ENCODE measurements at places on chromosomes 4 and X.

DNA sequence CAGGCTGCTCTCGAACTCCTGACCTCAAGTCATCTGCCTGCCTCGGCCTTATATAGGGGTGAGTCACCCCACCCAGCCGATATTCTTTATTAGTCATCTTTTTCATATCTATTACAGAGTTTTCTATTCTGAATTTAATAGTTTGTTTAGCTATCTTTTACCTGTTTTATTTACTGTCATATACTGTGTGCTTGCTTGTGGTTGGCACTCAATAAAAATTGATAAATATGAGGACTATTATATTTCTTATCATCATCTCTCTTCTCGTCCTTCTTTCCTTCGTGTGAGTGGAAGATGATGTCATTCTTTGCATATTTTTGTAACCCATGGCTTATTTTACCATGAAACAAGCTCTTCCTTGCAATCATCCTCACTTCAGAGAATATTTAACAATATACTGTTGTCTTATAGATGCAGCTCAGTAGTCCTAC, 265.5 kb downstream of the ARHGAP24 start:
- DNase-seq, result no peak

DNA sequence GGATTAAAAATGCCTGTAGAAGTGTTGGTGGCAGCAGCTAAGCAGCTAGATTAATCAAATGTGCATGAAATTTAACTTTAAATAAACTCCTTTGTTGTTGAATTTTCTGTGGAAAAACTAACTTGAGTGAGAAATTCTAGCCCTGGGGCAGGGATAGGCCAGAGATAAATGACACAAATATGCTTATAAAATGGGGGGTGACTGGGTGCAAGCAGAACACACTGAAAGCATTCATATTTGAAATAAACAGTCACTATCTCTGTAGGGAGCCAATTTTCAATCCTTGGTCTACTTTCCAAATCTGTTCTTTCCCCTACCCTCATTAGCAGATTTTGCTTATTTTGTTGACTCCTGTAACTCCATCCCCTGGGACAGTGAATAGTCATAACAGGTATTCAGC, 47.9 kb downstream of the RBPJ start:
- no peak for DNase-seq

DNA sequence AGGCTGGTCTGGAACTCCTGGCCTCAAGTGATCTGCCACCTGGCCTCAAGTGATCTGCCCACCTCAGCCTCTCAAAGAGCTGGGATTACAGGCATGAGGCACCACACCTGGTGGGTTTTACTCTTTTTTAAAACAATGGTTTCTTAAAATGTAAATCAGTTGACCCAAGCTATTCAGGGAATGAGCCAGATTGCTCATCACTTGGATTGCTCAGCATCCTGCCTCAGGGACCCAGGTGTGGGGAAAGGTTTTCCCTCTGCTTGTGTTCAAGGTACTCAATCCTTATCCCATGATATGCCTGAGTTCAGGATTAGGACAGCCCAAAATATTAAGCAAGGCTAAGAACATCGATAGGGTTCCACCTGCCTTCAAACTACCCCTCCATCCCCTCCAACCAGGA, 67.4 kb downstream of the CHRNA9 start:
- DNase-seq, result no peak

- no peak for DNase-seq
These were observed 38.2 kb downstream of the FHL1 start for GRCh38 chrX:136185401-136186022.

- no peak for DNase-seq
These were observed 4.0 kb downstream of the ING2 start for GRCh38 chr4:183508697-183509335.

- no peak for DNase-seq
These were observed 30.3 kb downstream of the CCKAR start for GRCh38 chr4:26459756-26460530.

GRCh38 chr4:182258441-182259000, 15.3 kb downstream of the TENM3 start:
- DNase-seq, result no peak

GRCh38 chr4:101958547-101958946, 168.0 kb downstream of the BANK1 start:
- DNase-seq, result peak; percentile 80

GRCh38 chrX:134653835-134654234, 4.4 kb downstream of the PLAC1 start:
- no peak for DNase-seq

DNA sequence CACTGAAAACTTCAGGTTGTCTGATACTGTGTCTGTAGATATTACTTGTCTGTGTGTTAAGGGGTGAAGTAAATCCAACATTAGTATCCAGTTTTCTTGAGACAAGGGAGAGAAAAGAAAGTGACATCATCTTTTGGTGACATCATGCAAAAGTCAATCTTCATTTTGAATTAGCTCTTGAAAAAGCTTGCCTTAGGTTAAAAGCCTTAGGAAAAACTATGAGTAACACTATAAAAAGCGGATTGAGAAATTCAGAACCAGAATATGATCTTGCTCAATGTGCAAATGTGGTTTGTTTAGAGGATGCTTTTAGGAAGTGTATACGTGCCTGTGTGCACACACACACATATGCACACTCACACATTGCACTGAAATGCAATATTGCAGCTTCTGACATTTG, 345.8 kb upstream of the CASK start:
- no peak for DNase-seq

- no peak for DNase-seq
These were observed 171.2 kb upstream of the RPL34 start for GRCh38 chr4:108449129-108449528.

- DNase-seq, result no peak
These were observed 1638.8 kb upstream of the PCDH7 start for GRCh38 chr4:29081234-29081955.

- DNase-seq, result no peak
These were observed 28.2 kb upstream of the MID1 start for GRCh38 chrX:10648614-10649013.

- no peak for DNase-seq
These were observed 160.0 kb upstream of the SPRY1 start for GRCh38 chr4:123236606-123237005.

DNA sequence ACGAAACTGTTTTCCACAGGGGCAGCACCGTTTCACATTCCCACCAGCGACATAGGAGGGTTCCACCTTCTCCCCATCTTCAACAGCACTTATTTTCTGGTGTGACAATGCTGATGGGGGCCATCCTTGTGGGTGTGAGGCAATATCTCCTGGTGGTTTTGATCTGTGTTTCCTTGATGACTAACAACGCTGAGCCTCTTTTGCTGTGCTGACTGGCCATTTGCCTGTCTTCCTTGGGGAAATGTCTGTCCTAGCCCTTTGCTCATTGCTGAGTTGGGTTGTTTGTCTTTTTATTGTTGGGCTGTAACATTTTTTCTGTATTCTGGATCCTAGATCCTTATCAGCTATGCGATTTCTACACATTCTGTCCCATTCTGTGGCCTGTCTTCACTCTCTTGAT, 33.7 kb downstream of the ATP2B3 start:
- no peak for DNase-seq

DNA sequence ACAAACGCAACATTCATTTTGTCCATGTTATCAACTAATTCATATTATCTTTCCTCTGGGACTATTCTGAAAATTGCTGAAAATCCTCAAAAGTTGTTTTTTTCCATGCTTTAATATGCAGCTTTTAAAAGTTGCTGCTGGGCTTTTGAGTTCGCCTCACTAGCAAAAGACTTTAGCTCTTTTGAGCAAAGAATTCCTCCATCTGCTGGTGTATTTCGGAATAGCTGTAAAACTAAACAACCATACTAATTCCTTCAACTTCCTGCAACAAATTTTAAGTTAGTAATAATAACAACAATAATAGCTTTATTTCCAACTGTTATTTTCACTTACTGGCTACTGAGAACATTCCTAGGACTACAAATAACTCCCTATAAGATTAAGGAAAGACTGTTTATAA, 124.5 kb upstream of the PLAC1 start:
- DNase-seq, result peak; percentile 0

GRCh38 chr4:151530230-151530629, 121.3 kb downstream of the FHIP1A start:
- no peak for DNase-seq

DNA sequence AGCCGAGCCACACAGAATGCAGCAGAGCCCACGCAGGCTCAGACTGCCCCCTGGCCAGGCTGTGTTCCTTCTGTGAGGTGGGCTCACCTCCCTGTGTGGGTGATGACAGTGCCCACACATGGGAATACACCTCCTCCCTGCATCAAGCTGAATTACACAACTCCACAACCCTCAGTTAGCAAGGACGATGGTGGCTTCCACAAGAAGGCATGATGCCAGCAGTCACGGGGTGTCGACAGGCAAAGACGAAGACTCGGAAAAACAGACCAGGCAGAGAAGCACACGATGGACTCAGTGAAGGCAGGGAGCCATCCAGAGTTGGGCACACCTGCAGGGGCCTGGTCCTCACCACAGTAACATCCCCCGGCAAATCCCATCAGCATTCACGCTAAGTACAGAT, 12.1 kb downstream of the LETM1 start:
- no peak for DNase-seq

DNA sequence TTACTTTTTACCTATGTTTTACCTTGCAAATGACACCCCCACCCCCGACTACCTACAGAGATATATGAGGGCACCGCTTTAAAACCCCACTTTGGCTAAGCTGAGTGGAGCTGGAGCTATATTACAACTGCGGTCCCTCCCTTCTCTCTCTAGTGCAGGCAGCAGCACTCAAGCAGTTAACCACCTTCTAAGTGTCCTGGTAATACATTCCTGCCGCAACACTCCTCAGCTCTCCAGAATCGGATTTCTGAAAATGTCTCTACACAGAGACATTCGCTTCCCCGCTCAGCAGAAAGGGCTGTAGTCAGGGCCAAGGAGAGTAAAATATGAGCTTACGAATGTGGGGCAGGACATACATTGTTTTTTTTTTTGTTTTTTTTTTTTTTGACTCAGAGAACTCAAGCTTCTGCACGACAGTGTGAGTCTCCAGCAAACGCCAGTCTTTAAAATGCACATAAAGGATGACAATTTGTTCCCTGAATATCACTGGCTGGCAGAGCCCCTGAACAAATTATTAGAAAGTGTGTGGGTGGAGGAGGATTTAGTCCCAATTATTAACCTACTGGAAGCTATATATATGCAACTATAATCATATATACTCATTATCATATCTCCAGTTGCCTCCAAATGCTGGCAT, 287.0 kb upstream of the TET2 start:
- DNase-seq, result no peak

- DNase-seq, result no peak
These were observed 432.8 kb downstream of the ANKRD50 start for GRCh38 chr4:124279741-124280140.

DNA sequence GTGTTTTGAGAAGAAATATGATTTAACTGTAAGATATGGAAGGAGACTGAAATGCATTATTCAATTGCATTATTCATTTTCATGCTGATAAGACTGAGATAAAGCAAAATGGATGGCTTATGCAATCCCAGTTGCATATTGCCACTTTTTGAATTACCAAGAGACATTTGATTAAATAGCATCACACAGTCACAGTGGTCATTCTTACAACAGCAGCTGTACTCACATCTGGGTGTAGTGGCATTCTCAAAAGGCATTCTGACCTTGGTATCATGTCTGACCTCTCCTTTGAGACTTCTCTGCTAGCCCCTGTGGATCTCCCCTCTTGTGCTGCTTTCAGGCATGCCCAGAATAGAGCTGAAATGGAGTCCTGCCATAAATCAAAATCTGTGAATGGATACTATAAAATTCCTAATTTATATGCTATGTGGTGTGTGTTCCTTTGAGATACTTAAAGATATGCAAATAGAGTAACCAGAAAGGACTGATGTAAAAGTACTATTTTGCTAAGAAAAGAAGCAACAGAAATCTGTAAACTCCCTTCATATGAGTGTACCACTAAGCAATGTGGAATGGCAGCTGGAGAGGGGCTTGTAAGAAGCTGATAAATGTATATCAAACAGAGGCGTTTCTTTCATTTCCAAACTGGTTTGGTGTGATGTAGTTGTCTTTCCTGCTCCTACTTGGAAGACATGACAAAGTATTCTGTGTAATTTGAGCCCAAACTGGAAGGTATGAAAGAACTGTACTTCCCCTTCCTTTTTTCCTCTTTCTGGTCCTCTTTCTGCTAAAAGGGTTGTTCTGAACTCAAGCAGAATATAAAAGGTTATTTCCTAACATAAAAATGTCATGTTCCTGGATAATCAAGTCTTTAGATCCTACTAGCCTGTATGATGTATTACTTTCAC, 25.4 kb upstream of the METAP1 start:
- DNase-seq, result no peak

DNA sequence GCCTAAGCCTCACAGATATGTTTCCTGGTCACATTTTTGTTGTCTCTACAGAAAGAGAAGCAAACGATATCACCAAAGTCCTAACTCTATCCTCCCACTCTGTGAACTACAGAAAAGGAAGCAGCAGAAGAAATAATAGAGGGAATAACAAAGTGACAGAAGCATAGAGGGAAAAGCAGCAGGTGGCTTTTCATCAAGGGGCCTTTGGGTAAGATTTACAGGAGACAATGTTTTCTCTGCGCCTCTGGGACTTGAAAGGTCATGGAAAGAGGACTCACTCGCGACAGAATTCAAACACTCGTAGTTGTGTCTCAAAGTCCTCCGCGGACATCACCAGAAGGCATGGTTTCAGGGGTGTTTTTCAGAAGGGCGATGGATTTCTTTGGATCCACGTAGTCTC, 66.1 kb downstream of the SORBS2 start:
- no peak for DNase-seq

GRCh38 chr4:142095886-142096605, 459.7 kb downstream of the IL15 start:
- DNase-seq, result no peak

GRCh38 chr4:41977709-41978108, 3.8 kb upstream of the DCAF4L1 start:
- no peak for DNase-seq

DNA sequence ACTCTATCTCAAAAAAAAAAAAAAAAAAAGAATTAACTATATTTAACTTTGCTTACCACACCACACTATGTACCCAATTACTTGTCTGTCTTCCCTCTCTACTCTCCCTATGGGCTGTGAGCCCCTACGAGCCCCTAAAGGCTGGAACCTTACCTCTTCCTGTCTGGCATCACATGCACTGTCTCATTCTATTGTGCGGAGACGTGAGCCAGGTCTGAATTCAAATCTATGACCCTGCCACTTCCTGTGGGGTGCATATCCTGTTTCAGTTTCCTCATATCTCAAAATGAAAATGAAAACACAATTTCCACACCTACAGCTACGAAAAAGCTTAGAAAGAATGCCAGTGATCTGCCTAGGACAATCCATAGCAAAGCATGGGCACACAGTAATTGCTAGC, 42.9 kb upstream of the HS3ST1 start:
- DNase-seq, result no peak

DNA sequence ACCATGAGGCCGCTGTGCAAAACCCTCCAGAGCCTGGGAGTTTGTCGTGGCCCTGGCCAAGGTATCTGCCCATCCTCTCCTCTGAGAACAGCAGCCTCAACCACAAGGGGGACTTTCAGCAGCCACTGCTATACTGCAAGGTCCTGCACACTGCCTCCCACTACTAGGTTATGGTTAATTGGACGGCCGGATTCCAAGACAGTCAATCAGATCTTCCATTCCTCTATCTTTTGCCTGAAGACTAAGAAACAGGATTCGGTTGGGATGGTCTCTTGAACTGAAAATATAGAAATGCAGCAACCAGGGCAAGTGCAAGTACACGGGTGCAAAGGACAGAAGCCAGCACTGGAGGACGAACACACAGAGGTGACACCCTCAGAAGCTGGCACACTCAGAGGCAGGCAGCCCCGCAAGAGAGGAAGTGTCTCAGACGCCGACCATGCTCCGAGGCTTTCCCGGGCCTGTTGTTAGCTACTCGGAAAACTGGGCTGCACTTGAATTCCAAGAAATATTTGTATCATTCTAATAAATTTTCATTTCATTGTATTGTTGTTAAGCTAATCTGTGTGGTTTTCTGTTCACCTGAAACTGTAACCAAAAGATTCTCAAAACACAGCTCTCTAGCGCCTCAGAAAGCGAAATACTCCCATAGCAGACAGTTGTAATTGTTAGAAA, 63.3 kb downstream of the AFAP1 start:
- no peak for DNase-seq
